ENCODE measurements at places on chromosomes 16 and 17.

DNA sequence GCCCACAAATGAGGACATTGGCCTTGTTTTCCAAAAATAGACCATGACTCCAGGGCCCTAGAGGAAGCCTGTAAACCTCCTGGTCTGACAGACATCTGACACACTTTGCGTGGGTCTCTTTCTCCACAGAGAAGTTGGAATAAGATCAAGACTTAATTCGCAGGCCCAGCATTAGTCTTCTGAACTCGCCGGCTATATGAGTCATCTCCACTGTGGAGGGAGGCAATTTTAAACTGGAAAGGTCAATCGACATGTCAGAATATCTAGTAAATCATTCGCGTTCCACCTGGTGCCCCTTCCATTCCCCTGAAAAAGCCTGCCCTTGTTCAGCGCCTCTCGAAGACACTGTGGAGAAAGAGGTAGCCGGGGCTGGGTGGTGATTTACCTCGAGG is 140.1 kb downstream of the CLEC16A start:
- DNase-seq, result no peak

- DNase-seq, result no peak
Measured at GRCh38 chr17:7912927-7913524, 3.1 kb downstream of the RNF227 start.

GRCh38 chr16:3127745-3128144 is 7.1 kb upstream of the ZNF213 start:
- DNase-seq, result no peak

DNA sequence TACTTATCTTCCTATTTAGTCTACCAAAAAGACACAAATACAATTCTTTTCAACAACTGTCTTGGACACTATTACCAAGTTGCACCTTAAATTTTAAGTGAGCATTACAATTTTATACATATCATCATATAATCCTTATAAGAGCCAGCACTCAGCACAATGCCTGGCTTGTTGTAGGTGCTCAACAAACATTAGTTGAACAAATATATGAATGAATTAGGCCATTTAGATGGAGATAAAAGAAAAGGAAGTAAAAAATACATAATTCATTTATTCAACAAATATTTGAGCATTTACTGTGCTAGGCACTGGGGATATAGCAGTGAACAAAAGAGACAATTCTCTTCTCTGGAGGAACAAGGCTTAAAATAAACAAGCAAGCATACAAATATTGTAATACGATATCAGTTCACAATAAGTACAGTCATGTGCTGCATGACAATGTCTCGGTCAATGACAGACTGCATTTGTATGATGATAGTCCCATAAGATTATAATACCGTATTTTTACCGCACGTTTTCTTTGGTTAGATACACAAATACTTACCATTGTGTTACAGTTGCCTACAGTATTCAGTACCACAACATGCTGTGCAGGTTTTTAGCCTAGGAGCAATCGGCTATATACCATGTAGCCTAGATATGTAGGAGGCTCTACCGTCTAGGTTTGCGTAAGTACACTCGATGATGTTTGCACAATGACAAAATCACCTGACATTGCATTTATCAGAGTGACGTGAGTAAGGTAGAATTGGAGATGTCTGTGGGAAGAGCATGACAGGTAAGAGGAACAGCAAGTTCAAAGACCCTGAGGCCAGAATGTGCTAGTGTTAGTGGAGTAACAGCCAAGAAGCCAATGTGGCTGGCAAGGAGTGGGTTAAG is 86.4 kb upstream of the HS3ST2 start:
- no peak for DNase-seq

GRCh38 chr17:74790161-74791058 is 14.3 kb upstream of the NAT9 start:
- no peak for DNase-seq

All from stimulated activated CD4-positive, alpha-beta T cell treated with anti-CD3 and anti-CD28 coated beads, Interleukin-1b, Interleukin-23, amount 100 ng/mL, for 4 hours (primary cell).